GM12864 (cell line): ENCODE measurements at places on chromosomes 3 and 15.

- no peak for DNase-seq
Observed at GRCh38 chr3:121574449-121574848, 6.7 kb downstream of the ARGFX start.

DNA sequence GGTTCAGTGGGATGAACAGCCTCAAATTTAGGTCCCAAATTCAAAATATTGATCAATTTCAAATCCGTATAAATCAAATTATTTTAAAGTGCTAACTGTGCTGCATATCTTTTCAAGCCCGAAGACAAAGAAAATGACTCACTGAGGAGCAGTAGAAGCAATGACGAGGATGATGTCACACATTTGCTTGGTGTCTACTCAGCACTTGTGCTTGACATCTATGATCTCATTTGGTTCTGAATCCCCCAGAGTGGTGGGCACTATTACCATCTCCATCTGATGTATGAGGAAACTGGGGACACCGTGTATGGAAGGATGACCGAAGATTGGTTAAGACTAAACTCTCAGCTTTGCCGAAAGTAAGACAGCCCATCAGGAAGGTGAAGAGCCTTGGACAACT lies 136.5 kb upstream of the CHRNA7 start:
- DNase-seq: no peak

DNA sequence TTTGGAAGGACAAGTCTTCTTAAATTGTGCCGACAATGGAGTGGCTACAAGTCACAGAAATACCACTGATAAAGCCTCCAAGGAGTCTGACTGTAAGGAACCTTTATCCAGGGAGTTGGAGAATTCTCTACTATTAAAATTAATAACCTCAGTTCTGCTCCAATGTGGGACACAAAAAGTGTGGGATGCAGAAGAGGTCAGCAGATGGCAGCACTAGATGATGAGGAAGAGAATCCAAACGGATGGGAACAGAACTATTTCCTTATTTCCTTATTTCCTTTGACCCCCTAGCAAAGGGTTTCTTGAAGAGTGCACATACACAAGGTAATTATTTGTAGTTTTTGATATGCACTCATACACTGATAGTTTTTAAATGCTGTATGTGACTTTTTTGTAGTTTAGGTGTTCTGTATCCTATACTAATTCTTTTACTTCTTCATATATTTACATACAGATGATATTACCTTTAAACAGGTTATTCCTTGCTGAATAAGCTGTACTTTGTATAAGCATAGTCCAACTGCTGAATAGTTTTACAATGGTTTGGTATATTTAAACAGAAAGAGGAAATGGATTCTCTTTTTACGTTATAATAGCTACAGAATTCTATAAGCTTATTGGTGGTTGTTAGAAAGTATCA lies 25.6 kb upstream of the NLGN1 start:
- no peak for DNase-seq

GRCh38 chr3:161035711-161036110 lies 69.4 kb downstream of the B3GALNT1 start:
- DNase-seq: no peak

GRCh38 chr3:123941542-123941941 lies 19.5 kb downstream of the CCDC14 start:
- no peak for DNase-seq

DNA sequence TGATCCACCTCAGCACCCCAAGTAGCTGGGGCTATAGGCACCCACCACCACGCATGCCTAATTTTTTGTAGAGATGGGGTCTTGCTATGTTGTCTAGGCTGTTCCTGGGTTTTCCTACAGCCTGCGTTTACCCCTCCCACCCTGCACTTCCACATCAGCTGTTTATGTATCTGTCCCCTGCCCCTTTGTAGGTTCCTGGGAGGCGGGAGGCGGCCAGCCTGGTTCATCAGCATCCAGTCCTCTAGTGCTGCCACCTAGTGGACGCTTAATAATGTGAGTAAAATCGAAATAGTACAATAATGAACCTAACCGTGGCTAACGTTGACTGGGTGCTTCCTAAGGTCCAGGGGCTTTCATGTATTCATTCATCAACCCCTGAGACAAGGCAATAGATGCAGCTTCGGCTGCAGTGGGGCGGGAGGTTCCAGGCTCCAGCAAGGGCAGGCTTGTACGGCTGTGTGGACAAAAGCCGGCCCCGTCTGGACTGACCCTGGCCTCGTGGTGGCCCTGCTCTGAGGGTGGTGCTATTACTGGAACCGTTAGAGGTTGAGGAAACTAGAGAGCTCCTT lies 1.2 kb upstream of the LCTL start:
- DNase-seq: peak; percentile 27

DNA sequence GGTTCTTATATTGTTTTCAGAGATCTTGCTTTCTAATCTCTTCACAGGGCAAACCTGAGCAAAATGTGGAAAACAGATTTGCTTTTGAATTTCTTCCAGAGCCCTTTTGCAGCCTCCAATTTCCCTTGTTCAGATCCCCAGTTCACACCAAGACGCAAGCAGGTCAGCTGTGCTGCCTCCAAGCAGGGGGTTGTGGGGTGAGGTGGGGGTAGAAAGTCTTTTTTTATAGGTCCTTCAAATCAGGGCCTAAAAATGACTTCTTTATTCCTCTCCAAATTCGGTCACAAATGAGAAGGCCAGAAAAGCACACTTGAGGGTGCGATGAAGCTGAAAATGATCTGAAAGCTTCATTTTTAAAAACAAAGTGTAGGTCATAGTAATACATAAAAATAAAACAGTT lies 26.3 kb upstream of the AVEN start:
- no peak for DNase-seq

- no peak for DNase-seq
Observed at GRCh38 chr3:37991823-37992222, 1.2 kb downstream of the VILL start.

- DNase-seq: no peak
Observed at GRCh38 chr3:8143186-8143585, 358.4 kb upstream of the LMCD1 start.

GRCh38 chr3:187750006-187750512 lies 4.8 kb upstream of the BCL6 start:
- DNase-seq: no peak

DNA sequence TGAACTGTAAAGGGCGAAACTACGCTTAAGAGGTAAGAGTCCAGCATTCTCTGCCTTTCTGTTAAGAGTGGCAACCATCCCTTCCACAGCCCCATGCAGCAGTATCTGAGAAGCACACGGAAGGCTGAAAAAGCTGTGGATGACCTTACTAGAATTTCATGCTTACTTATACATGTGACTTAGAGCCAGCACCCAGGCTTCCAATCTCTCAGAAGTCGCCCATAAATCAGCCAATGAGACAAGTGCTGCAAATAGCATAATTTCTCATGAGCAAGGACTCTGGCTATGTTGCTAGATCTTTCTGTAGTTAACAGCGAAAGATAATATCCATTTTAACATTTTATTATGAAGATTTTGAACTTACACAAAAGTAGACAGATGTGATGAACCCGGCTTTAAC lies 65.3 kb downstream of the IGF2BP2 start:
- no peak for DNase-seq

DNA sequence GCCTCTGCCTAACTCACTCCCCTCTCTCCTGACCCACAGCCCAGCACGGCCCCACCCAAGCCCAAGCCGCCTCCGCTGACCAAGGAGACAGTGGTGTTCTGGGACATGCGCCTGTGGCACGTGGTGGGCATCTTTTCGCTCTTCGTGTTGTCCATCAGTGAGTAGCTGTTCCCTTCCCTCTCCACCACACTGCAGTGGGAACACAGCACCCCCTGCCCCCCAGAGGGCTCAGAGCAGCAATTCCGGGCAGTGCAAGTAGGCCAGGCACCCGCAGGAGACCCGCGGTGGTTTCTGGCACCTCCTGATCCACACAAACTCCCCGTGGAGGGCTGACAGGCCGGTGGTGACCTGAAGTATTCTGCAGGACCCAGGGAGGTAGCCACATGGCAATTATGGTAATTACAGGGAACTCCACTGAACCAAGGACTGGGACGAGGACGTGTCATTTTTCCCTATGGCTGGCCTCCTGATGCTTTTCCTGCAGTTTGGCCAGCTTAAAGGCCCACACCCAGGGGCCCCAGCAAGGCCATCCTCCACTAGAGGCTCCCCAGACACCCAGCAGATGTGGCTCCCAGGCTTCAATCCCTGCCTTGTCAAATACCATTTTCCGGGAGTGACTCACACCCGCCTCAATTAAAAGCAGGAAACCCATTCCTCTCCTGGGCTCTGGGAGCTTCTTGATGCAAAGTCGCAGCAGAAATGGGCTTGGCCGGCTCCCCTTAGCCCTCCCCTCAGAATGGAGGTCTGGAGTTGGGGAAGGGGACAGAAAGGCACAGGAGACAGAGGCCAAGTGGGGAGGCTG lies 4.8 kb downstream of the TMIE start:
- DNase-seq: no peak

GRCh38 chr3:12476238-12476897 lies 7.9 kb upstream of the TSEN2 start:
- no peak for DNase-seq

DNA sequence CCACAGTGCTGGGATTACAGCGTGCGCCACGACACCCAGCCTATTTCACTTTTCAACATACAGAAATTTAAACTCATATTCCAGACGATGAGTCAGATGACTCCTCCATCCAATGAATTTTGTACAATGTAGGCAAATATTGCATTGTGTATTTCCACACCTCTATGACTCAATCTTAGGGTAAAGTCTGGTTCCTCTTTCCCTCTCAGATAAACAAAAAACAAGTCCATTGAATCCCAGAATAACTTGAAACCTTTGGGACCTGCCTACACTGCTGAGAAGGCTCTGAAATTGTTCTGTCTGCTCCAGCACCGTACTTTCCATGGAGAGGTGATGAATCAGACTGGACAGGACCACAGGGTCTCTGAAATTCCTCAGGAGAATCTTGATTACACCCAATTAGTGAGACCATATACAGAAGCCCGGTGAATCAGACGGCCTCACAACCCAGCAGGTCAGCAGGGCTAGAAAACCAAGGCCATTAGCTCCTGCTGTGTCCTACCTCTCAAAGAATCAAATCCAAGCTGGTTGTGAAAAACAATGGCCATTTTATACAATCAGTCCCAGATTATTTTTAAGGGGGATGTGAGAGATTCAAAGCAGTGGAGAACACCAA lies 112.6 kb downstream of the ERC2 start:
- no peak for DNase-seq

DNA sequence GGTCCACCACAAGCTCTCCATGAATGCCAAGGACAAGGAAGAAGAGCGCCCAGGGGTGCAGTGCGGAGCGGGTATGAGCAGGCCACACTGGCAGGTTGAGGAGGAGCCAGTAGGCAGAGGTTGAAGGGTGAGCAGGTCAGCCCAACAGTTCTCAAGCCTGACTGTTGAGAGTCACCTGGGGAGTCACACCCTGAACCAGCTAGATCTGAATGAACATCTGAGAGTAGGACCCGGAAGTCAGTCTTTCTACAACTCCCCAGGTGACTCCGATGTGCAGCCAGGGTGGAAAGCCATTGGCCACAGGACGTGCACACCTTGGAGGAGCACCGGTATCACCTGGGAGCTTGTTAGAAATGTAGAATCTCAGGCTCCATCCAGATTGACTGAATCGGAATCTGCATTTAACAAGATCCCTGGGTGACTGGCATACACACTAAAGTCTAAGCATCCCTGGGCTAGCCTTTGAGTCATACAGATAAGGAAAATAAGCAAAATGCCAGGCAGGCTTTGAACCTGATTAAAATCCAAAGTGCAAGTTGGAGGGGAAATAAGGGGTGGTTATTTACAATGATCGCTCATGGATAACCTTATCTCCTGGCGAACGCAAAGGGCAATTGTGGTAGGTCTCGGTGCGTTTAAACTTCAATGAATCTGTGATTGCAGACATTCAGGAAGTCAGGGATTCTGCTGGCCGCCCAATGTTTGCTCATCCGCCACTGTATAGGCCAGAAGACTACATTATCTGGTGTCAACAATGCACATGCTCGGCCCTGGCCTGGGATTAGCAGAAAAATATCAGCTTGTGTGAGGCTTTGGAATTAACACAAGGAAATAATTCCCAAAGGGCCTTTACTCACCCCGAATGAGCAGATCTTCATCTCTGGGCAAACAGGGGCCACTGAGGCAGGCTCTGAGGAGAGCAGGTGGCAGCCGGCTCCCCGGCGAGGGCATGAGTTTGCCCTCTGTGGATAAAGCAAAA lies 11.7 kb upstream of the LYZL4 start:
- no peak for DNase-seq

DNA sequence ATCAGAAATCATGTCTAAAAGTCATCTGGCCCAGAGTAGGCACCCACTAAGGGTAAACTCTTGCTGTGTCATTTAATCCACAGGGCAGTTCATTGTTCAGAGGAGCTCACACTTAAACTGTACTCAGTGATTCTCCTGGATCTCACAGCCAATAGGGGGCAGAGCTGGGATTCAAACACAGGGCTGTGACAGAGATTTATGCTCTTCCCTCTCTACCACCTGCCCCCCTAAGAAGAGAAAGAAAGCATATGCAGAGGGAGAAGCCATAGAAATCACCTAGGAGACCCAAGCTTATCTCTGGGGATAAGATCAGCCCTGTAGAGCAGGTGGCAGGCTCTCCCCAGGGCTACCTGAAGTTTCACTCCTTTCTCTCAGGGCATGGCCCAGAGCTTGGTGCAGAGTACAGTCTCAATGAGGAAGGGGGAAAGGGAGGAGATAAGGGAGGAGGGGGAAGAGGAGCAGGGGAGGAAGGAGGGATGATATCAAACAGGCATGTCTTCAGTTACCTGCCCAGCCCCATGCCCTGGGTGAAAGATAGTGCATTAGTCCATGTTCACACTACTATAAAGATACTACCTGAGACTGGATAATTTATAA lies 51.8 kb upstream of the ADPGK start:
- no peak for DNase-seq

GRCh38 chr3:126926684-126927400 lies 56.1 kb upstream of the PLXNA1 start:
- no peak for DNase-seq

GRCh38 chr15:22973286-22973685 lies 6.9 kb downstream of the CYFIP1 start:
- no peak for DNase-seq

- DNase-seq: no peak
Observed at GRCh38 chr3:43379343-43379742, 93.0 kb downstream of the SNRK start.

- DNase-seq: no peak
Observed at GRCh38 chr3:70832089-70832833, 519.8 kb upstream of the MDFIC2 start.

DNA sequence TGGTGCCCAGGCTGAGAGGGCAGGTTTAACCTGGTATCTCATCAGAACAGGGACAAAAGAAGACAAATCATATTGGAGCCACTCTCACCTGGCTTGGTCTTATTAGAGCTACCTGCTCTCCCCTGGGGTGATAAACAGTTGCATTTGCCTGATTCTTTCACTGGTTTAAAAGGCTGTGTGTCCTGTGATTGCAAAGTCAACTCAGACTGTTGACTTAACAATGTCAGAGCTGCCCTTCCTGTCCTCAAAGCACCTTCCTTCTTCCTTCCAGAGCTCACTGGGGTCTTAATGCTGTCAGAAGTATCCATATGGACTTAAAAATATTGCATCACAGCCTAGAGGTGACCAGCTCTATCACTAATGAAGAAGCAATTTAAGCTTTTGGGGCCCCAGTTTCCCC lies 50.5 kb upstream of the MINAR1 start:
- DNase-seq: no peak
